ENCODE measurements at places on chromosomes 3 and 15. TPM values are rescaled to one million over a fixed set of nuclear protein-coding genes. Genes with fewer than 3 reads are reported as not detected.
A peak's percentile ranks its signal among the peaks of the same experiment; 100 is the strongest.

ALDH1A2 gene
- total RNA-seq = 16.2 TPM

GPR149 gene
- total RNA-seq = not detected

MEIS2 gene
- 14.7 TPM for total RNA-seq

DCLK3 gene
- 15.0 TPM for total RNA-seq

IL20RB gene
- total RNA-seq = 50.9 TPM

SLC51B gene
- 2.7 TPM for total RNA-seq

DNA sequence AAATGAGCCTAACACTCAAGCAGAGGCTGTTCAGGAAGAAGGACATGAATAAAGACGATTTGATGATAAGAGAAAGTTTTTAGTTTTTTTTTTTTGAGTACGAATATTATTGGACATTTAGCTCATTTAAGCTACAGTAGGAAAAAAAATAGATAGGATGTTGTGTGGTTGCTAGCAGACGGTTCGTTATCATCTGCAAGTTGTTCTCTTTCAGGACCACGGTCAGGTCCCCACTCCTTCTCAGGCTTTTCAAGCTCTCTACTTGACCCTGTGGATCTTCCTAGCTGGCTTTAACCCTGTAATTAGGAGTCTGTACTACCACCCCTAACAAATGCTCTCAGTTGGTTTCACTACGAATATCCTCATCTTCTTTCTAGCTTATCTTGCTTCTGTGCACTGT, 1.1 kb downstream of the KCNH8 start:
- H3K36me3 ChIP-seq = no peaks in the 10 kb centered on the region
- no peak for DNase-seq
- no peak overlapping the region for H3K4me3 ChIP-seq
- no peak overlapping the region for H3K27ac ChIP-seq

DNA sequence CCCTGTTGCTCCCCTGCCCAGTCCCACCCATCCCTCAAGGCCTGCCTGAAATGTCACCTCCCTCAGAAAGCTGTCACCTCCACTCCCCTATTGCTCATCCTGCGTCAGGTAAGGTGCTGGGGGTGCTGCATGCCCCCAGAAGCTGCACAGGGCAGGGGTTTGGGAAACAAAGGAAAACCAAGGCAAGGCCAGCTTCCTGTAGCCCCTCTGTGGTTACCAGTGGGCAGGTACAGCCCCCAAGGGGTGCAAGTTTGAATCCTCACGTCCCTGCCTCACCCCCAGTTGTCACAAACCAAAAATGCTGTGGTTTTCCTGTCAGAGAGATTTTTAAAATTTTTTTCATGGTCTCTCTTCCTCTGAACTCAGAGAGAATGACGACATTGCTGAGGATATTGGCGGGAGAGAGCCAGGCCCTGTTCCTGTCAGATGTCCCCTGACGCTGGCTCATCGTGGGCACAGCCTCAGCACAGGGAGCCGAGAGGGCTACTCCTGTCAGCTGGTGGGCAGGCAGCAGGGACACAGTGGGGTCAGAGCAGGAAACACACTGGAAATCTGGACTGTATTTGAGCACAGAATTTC, 27.0 kb downstream of the PSTPIP1 start:
- peaks cover 3% of the 10 kb centered on the region for H3K4me1 ChIP-seq
- DNase-seq = no peak

- H3K27ac ChIP-seq = peak overlapping the region; percentile 54
- H3K4me3 ChIP-seq = no peak overlapping the region
- DNase-seq = no peak
- no peaks in the 10 kb centered on the region for H3K36me3 ChIP-seq
- peaks cover 27% of the 10 kb centered on the region for H3K4me1 ChIP-seq
These were observed 49.0 kb downstream of the MEF2A start for GRCh38 chr15:99614749-99615288.

DNA sequence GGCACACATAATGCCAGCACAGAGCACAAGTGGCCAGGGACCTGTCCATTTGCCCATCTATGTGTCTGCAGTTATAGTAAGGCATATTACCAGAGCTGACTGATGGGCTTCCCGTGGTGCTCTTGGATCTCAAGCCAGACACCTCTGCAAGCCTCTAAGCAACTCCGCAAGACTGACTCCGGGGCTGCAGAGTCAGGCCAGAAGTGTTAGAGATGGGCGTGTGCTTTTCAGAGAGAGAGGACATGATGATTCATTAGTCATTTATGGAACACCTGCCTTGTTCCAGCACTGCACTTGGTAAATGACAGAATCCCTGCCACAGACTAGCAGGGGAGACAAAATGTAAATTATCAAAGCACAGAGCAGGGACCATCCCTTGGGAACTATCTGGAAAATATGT, 559.0 kb downstream of the PDCD6IP start:
- no peaks in the 10 kb centered on the region for H3K36me3 ChIP-seq
- no peaks in the 10 kb centered on the region for H3K4me1 ChIP-seq
- no peak overlapping the region for H3K27ac ChIP-seq

- no peak overlapping the region for H3K4me3 ChIP-seq
- H3K27ac ChIP-seq = no peak overlapping the region
- no peak for DNase-seq
- H3K4me1 ChIP-seq = no peaks in the 10 kb centered on the region
These were observed 459.2 kb upstream of the ALCAM start for GRCh38 chr3:104907507-104907906.

- no peaks in the 10 kb centered on the region for H3K4me1 ChIP-seq
- peak overlapping the region; percentile 59 for H3K27ac ChIP-seq
- peaks cover 13% of the 10 kb centered on the region for H3K27me3 ChIP-seq
- no peak for DNase-seq
- H3K36me3 ChIP-seq = no peaks in the 10 kb centered on the region
These were observed 146.4 kb downstream of the TJP1 start for GRCh38 chr15:29675791-29676301.
